HL-60 (cell line): ENCODE measurements at places on chromosomes 2 and 18.

- DNase-seq: no peak
Observed at GRCh38 chr2:69571189-69571588, 72.3 kb downstream of the AAK1 start.

GRCh38 chr18:75496151-75496550 lies 68.6 kb upstream of the SMIM21 start:
- DNase-seq: no peak

GRCh38 chr2:34408100-34408499 lies 809.0 kb upstream of the FAM98A start:
- no peak for DNase-seq

GRCh38 chr2:75310876-75311275 lies 111.6 kb upstream of the TACR1 start:
- no peak for DNase-seq

DNA sequence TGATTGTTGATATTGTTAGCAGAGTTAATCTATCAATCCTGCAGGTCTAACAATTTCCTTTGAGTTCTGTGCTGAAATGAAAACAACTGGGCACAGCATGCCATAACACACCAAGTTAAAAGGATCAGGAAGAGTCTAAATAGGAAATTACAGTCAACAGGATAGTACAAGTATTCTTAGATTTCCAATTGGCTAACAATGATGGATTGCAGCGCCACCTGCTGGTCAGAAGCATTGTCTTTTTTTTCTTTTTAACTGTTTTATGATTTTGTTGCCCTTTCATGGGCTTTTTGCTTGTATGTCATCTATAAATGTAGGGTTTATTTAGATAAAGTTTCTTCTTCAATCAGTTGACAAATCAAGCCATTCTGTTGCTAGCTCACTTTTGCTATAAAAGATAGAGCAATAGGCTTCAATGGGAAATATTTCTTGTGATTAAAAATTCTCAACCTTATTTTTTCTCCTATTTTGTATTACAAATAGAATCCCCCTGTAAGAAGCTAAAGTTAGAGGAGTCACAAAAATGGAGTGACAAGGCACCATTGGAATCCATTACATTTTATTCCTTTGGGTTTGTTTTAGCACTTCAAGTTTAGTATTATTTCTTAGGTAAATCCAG lies 40.8 kb upstream of the RPRM start:
- DNase-seq: peak; percentile 29
